Stomach (tissue), 19 donors: ENCODE measurements at places on chromosomes 12 and 14. TPM values are rescaled to one million over a fixed set of nuclear protein-coding genes. Genes with fewer than 3 reads are reported as not detected.

Gene TMPRSS12
- total RNA-seq, result not detected

Gene TSPAN8
- total RNA-seq, result 122 TPM

Gene AKT1
- 105 TPM for total RNA-seq

- DNase-seq, result no peak
Observed at GRCh38 chr12:5586201-5586600, 154.3 kb downstream of the NTF3 start.

Gene DIO2
- 10.4 TPM for total RNA-seq

- no peak for DNase-seq
Observed at GRCh38 chr12:28563286-28563685, 373.0 kb downstream of the CCDC91 start.

GRCh38 chr12:46266382-46266791 lies 2.5 kb downstream of the SLC38A1 start:
- DNase-seq, result no peak

DNA sequence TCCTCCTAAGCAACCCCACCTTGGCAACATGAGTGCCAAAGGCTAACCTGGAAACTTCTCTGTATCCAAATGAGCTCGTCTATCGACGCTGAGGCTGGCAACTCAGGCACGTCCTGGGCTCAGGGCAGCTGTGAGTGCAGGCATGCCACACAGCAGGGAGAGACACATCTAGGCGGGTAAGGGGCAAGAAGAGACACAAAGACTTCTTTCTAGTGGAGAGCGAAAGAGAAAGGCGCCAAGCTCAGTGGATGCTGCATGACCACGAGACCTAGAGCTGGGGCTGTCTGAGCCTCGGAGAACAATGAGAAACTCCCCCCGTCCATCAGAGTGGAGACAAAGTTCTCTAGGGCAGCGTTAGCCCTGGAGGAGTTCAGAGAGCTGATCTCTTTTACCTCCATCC lies 170.4 kb downstream of the CALM1 start:
- no peak for DNase-seq

GRCh38 chr14:88559852-88560251 lies 3.0 kb upstream of the ZC3H14 start:
- no peak for DNase-seq

DNA sequence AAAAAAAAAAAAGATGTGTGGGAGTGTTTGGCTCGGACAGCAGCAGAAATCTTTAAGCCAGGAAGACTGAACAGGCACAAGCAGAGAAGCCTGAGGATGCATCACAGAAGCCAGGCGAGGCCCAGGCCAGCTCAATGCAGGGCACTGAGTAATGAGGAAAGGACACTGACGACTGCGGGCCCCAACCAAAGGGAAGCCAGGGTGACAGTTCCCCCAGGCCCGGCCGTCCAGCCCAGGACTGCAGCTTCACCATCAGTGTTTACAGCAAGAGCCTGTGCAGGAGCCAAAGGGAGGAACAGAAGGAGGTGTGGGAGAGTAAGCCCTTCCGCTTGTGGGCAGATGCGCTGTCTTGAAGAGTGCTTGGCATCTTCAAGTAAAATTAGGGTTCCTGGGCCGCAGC lies 205.3 kb upstream of the SFSWAP start:
- no peak for DNase-seq

- DNase-seq, result peak; percentile 84
Observed at GRCh38 chr14:103696466-103697071, 18.7 kb downstream of the XRCC3 start.
